Thoracic aorta (tissue), 2 donors: ENCODE measurements at places on chromosomes 7 and 10. TPM values are rescaled to one million over a fixed set of nuclear protein-coding genes. Genes with fewer than 3 reads are reported as not detected.

DNA sequence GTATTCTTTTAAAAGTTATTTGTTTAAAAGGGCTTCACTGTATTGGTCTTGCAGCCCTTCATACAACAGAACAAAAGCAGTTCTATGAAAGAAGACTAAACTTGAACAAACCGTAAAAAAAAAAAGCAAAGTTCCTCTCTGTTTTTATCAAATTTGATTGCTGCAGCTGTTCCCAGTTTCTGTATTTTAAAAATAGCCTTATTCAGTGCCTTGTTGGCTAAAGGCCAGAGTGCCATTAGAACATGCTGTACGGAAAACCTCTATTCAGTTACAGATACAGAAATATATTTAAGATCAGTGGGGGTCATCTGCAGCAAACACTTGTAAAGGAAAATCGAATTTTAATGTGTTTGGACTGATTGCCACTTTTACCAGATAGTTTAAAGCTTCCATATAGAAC, 207.8 kb upstream of the ETV1 start:
- DNase-seq, result no peak

- no peak for DNase-seq
Observed at GRCh38 chr10:115390607-115391006, 297.4 kb downstream of the ATRNL1 start.

The SFXN2 gene
- 1.6 TPM for total RNA-seq

The EGR2 gene
- 3.3 TPM for total RNA-seq

- no peak for DNase-seq
Observed at GRCh38 chr10:25748509-25748908, 185.5 kb upstream of the MYO3A start.

- DNase-seq, result no peak
Observed at GRCh38 chr7:139889186-139889871, 60.3 kb downstream of the TBXAS1 start.

The NYAP1 gene
- total RNA-seq, result 0.95 TPM
